Skin of body (tissue), 3 donors: ENCODE measurements at places on chromosomes 12 and 14. TPM values are rescaled to one million over a fixed set of nuclear protein-coding genes. Genes with fewer than 3 reads are reported as not detected.

DNA sequence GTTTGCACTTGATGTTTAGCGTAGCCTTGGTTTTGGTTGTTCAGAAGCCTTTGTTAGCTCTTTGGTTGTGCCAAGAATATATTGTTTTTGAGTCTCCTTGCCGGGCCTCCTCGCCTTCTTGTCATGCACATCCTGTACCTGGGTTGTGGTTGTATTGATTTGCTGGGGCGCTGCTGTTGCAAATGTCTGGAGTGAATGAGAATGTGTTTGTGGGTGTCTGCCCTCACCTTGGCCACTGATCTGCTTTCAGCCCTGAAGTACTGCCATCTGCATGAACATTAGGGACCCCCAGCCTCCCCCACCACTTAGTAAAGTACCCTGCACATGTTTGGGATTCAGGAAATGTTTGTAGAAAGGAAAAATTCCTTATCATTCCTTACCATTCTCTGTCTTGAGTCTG lies 16.5 kb downstream of the PRKCH start:
- DNase-seq = no peak

DNA sequence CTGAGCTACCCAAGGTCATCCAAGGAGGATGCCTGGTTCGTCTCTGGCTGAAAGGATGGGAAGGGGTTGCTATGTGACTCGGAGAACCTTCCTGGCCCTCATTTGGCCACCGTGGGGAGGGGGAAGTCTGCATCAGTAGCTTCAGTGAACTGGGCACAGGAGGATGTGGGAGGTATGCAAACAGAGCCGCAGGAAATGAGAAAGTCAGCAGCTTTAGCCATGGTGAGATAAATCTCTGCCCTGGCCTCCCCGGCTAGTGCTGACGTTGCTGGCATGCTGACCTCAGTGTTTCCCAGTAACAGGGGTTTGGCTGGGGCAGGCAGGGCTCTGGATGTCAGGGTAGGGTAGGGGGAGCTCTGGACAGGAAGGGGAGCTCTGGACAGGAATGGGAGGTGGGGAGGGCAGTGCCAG lies 2.3 kb upstream of the CEBPE start:
- no peak for DNase-seq

DNA sequence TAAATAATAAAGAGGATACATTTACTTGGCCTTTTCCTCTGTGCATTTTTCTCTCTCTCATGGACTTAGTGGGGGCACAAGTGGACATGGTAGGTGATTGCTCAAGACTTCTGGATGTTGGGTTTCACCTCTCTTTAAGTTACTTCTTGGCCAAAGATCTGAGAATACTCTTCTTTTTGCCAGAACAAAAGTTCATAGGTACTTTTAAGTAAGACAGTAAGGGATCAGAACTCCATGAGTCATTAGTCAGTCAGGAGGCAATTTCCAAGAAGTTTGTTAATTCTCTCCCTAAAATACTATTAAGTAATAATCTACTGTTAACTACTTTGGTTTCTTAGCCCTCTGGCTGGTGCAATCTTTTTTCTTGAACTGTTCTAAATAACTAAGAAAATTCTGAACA lies 84.2 kb downstream of the GRIP1 start:
- DNase-seq = no peak

DNA sequence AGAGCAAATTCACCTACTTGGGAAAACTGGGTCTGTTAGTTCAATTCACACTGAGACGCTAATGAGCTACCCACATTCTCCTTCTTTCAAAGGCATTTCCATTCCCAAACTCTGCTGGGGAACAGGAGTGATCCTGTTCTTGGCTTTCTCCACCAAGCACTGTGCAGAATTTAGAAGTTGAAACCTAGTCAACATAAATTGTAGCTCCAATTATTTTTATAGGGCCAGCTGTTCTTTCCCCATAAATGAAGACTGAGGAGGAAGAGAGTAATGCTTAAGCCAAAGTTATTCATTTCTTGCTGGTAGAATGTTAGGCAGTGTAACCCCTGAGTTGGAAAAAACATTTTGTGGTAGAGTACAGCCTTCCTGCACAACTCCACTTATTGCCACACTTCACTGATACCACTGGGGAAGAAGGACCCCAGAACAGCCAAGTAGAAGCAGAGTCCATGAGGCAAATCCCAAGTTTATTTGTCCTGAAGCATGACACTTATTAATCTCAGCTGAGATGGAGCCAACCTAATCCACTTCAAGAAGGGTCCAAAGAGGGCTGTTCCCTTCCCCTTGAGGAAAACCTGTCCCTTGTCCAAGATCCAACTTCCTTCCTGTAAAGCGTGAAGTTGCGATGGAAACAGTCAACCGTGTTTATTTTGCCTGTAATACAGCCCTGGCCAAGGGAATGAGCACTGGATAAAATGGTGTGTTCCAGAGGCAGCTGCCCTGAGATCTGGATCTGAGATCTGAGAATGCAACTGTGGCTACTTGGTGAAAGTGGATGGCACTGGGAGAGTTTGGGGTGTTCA lies 151.8 kb downstream of the TBX5 start:
- DNase-seq = no peak

DNA sequence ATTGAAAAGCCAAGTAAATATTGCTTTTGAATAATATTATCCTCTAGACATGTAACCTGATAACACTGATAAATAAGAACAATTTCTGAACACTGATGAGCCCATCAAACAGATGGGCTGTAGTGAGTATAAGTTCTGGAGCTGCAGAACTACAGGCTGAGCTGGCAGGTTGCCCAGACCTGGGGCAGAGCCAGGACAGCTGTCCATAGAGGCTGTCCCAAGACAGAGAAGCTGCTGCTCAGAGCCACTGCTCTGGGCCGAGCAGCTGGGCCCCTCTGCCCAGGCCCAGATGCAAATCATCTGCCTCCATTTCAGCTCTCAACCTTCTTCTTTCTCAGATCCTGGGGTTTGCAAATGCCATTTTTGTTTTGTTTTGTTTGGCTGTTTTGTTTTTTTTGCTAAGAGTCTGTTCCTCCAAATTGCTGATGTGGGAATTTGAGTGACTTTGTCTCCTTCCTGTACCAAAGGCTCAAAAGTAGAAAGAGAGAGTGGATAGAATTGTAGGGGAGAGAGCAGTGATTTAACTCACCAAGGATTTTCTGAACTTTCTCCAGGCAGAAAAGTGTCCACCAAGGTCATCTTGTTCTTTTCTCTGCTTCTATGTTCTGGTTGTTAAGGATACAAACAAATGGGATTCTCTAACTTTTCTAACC lies 4.0 kb upstream of the TESPA1 start:
- DNase-seq = peak; percentile 17

- no peak for DNase-seq
Measured at GRCh38 chr14:77303417-77304156, 17.1 kb downstream of the POMT2 start.

DNA sequence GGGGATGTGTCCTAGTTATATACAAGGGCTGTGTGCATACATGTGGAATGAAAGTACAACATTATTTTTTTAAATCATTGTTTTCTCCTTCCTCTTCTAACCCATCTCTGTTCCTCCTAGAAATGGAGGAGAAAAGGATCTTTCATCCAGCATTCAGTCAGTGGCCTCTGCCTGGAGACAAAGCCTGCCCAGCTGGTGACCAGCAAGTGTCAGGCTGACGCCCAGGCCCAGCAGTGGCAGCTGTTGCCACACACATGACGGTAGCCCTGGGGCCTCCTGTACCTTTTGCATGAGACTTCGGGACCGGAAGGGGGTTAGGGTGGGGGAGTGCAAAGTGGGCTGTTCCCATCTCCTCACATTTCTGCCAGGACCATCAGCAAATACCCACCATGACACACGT lies 46.2 kb downstream of the ERH start:
- no peak for DNase-seq

GRCh38 chr14:104563742-104564615 lies 15.6 kb upstream of the C14orf180 start:
- no peak for DNase-seq

GRCh38 chr12:3727877-3728632 lies 24.9 kb downstream of the CRACR2A start:
- no peak for DNase-seq

GRCh38 chr12:19778797-19779196 lies 339.5 kb downstream of the AEBP2 start:
- DNase-seq = no peak

GRCh38 chr12:47610686-47611252 lies 95.1 kb downstream of the RPAP3 start:
- DNase-seq = no peak

Gene BCL2L2
- total RNA-seq = 18.7 TPM

Gene SLC7A8
- total RNA-seq = 27.5 TPM

Gene POTEM
- total RNA-seq = not detected

Gene CFAP54
- 1.8 TPM for total RNA-seq

Gene ASB8
- total RNA-seq = 22.1 TPM

- DNase-seq = no peak
Measured at GRCh38 chr12:69688471-69689427, 10.4 kb downstream of the BEST3 start.

Gene RPGRIP1
- total RNA-seq = 0.10 TPM

Gene ACSS3
- total RNA-seq = 19.2 TPM

DNA sequence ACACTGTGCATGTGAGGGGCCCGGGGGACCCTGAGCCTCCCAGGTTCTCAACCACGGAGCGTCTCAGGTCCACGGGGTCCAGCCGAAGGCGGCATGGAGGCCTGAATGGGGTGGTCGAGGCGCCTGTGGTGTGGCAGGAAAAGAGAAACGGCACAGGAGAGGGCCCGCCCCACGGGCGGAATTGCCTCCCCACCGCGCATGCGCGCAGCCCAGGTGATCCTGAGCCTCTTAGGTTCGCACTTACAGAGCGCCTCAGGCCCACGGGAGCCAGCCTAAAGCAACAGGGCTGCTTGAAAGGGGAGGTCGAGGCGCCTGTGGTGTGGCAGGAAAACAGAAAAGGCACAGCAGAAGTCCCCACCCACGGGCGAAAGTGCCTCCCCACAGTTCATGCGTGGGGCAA lies 311.0 kb downstream of the ALG10 start:
- DNase-seq = no peak

Gene PDZRN4
- 0.79 TPM for total RNA-seq

Gene SERPINA9
- 3.3 TPM for total RNA-seq

Gene TCP11L2
- total RNA-seq = 61.7 TPM

GRCh38 chr12:76276499-76277151 lies 71.6 kb downstream of the BBS10 start:
- no peak for DNase-seq

DNA sequence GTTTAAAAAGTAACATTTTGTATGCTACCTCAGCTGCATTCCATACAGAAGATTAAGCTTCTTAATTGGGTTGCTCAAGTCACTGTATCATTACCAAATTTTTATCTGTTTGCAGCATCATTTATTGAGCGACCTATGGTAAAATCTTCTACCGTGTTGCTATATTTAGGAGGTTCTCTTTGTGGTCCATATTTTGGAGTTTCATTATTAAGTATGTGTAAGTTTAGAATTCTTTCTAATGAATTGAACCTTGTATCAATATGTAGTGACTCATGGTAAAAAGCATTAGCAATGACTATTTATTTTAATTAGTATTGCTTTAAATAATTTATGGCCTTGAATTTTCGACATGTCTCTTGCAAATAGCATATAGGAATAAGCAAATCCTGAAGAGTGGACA lies 42.2 kb downstream of the CSRP2 start:
- DNase-seq = no peak

DNA sequence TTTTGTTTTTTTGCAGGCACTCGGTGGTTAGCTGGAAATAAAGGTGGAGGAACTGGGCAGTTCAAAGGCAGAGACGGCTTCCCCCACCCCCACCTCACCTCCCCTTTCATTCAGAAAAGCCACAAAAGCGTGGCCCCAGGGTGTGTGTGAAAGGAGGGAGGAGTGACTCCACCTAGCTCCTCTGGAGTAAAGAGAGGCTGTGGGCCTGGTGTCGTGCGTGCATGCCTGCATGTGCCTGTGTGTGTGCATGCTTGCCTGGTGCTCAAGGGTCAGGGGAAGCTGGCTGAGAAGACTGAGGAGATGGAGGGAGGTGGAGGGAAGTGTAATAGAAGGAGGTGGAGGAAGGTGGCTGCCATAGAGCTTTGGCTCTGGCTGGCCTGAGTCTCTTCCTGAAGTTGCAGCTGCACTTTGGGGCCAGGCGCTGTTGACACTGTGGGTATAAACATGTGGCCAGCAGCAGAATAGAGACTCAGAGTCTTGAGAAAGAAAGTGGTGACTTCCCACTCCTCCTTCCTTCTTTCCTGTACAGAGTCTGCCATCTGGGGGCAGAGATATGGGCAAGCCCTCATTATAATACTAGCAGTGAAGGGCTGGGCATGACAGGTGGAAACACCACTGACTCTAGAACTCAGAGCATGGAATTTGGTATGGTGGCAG lies 36.9 kb upstream of the SINHCAF start:
- no peak for DNase-seq

Gene AHNAK2
- total RNA-seq = 52.0 TPM

- DNase-seq = no peak
Measured at GRCh38 chr14:66572826-66573225, 64.9 kb downstream of the GPHN start.

GRCh38 chr14:97851428-97851995 lies 1054.3 kb downstream of the VRK1 start:
- DNase-seq = no peak

GRCh38 chr12:50620978-50621360 lies 116.2 kb downstream of the DIP2B start:
- no peak for DNase-seq

Gene PPFIBP1
- total RNA-seq = 99.6 TPM

DNA sequence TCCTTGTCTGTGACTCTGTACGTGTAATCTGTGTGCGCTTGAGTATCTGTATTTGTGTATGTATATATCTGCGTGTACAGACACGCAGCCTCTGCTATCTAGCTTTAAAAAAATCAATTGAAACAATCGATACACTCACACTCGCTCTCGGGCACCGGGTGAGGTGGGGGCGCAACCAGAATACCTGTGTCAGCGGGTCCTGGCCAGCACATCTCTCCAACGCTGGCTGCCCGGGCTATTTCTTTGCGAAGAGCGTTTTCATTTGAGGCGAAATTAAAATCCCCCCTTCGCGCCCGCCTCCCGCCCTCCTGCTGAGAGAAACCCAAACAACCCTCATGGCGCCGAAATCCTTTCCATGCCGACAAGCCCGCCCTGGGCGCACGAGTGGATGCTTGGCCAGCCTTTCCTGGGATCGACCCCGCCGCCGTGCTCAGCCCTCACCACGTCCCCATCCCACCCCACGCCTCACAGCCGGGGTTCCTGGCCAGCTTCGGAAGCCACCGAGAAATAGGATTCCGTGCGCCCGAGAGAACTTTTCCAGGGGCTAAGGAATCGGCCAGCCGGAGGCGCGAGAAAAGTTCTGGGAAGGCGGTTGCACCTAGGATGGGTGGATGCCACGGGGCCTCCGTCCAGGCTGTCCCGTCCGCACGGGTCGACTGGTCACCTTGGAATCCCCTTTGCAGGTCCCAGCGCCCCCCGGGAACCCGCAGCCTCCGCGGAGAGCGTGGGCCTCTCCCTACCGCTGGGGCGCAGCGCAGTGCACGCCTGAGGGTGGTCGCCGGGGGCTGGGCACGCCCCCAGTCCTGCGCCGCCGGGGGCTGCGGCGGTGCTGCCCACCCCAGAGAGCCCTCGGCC lies 1.0 kb downstream of the ZDHHC22 start:
- DNase-seq = no peak

GRCh38 chr14:34951286-34951685 lies 31.5 kb upstream of the SRP54 start:
- DNase-seq = no peak
